ENCODE measurements at places on chromosomes 1 and 21. TPM values are rescaled to one million over a fixed set of nuclear protein-coding genes. Genes with fewer than 3 reads are reported as not detected.

The LCA5L gene
- 0.85 TPM for polyA plus RNA-seq

The SPRR5 gene
- polyA plus RNA-seq: not detected

The LRIF1 gene
- 9.6 TPM for polyA plus RNA-seq

The TSPEAR gene
- 0.53 TPM for polyA plus RNA-seq

The MAEL gene
- polyA plus RNA-seq: 0.10 TPM

The CATSPERE gene
- polyA plus RNA-seq: not detected

The S100A7A gene
- not detected for polyA plus RNA-seq

The KPRP gene
- not detected for polyA plus RNA-seq

The RNF11 gene
- polyA plus RNA-seq: 88.6 TPM

The COL24A1 gene
- 0.27 TPM for polyA plus RNA-seq

The HCRTR1 gene
- not detected for polyA plus RNA-seq

The SLFNL1 gene
- 0.77 TPM for polyA plus RNA-seq

The CFAP74 gene
- not detected for polyA plus RNA-seq

The ABCA4 gene
- polyA plus RNA-seq: 2.4 TPM

The GALNT2 gene
- 12.7 TPM for polyA plus RNA-seq

The OR2G6 gene
- not detected for polyA plus RNA-seq

The HSD11B1 gene
- 3.8 TPM for polyA plus RNA-seq

The GPR137B gene
- polyA plus RNA-seq: 2.0 TPM
